ENCODE measurements at places on chromosomes 13 and 19.

DNA sequence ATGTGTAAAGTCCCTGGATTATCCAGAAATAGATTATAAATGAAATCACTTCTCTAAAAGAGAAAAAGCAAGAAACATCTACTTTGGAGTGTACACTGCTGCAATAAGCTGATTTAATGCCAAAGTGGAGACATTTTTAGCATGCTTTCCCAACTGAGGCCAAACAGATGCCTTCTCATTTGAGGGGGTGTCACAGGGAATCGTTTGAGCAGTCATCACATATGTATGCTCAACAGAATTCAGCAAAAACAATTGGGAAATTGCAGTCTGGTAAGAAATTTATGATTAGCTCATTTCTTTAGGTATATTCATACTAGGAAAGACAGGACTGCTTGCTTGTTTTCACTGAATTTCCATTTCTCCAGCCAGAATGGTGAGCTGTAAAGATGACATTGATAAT is 27.3 kb upstream of the TPP2 start:
- no peak for DNase-seq

GRCh38 chr13:108877300-108877699 is 247.9 kb downstream of the MYO16 start:
- no peak for DNase-seq

GRCh38 chr13:37365496-37365895 is 233.1 kb downstream of the POSTN start:
- DNase-seq, result no peak

DNA sequence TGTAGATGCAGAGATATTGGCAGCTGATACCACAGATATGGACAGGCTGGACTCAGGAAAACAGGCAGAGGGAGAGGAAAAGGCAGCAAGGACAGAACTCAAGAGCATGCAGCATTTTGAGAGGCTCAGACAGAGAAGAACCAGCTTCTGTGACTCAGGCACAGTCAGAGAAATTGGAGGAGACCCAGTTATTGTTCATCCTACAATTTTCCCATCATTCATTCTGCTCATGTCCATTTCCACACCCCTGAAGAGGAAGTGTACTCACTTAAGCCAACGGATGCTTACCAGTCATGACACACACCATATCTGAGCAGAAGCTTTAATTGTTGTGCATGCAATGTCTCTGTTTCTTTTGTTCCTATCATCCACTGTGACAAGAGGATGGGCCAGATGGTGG is 359.8 kb upstream of the HTR2A start:
- DNase-seq, result no peak

GRCh38 chr13:99702687-99703319 is 201.5 kb downstream of the TM9SF2 start:
- DNase-seq, result no peak

- DNase-seq, result no peak
Measured at GRCh38 chr13:33739254-33739653, 78.7 kb upstream of the RFC3 start.

GRCh38 chr19:51007488-51007887 is 6.1 kb upstream of the KLK8 start:
- DNase-seq, result no peak

GRCh38 chr13:108326309-108326708 is 56.8 kb downstream of the TNFSF13B start:
- no peak for DNase-seq

DNA sequence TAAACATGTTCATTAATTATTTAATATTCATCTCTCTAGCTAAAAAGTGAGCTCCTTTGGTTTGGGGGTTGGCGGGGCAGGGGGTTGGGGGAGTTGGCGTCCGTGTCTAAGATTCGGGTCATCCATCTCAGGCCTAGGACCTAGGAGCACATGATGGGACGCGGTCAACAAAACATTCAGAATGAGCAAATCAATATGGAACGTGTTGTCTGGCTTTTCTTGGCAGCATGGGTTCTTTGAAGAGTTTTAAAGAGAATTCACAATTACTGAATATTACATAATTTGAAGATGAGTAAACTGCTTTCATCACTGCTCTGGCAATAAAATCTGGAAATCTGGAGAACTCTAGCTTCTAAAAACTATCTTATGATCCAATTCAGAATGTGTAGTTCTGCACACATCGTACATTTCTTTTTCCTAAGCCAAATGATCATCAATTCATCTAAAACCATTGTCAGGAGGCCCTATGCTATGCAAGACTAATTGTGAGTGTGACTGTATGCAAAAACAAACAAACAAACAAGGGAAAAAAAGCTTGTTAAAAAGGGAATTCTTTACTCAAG is 5.4 kb upstream of the ARGLU1 start:
- no peak for DNase-seq

- DNase-seq, result no peak
Measured at GRCh38 chr13:106390367-106390766, 145.1 kb downstream of the EFNB2 start.

- no peak for DNase-seq
Measured at GRCh38 chr13:85528491-85529217, 270.6 kb downstream of the SLITRK6 start.

DNA sequence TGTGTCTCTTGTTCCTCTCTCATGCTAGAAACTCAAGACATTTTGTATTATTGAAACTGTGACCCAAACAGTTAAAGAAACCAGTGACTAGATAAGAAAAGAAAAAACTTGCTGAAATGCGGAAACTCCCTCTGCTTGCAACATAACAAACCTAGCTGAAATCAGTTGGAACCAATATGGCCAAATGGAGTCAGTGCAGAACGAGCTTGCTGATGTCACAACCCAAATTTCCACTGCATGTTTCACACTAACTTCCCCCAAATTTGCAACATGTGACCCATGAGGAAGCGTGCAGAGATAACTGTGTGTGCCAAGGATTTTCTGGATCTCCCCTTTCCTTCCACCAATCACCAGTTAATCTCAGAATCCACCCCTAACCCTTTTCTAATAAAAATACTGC is 208.0 kb downstream of the DLEU7 start:
- DNase-seq, result no peak

DNA sequence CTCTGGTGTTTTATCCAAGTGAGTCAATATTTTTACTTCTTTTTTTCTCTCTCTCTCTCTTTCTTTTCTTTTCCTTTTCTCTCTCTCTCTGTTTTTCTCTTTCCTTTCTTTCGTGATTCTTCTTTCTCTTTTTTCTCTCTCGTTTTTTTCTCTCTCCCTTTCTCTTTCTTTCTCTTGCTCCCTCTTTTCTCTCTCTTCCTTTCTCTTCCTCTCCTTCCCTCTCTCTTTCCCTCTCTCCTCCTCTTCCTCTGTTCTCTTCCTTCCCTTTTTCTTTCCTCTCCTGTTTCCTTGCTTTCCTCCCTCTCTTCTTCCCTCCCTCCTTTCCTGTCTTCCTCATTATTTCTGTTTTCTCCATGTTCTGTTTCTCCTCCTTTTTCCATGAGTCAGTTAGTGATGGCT is 641.5 kb downstream of the FGF9 start:
- DNase-seq, result no peak

- DNase-seq, result no peak
Measured at GRCh38 chr19:409516-410242, 732 bp upstream of the C2CD4C start.

DNA sequence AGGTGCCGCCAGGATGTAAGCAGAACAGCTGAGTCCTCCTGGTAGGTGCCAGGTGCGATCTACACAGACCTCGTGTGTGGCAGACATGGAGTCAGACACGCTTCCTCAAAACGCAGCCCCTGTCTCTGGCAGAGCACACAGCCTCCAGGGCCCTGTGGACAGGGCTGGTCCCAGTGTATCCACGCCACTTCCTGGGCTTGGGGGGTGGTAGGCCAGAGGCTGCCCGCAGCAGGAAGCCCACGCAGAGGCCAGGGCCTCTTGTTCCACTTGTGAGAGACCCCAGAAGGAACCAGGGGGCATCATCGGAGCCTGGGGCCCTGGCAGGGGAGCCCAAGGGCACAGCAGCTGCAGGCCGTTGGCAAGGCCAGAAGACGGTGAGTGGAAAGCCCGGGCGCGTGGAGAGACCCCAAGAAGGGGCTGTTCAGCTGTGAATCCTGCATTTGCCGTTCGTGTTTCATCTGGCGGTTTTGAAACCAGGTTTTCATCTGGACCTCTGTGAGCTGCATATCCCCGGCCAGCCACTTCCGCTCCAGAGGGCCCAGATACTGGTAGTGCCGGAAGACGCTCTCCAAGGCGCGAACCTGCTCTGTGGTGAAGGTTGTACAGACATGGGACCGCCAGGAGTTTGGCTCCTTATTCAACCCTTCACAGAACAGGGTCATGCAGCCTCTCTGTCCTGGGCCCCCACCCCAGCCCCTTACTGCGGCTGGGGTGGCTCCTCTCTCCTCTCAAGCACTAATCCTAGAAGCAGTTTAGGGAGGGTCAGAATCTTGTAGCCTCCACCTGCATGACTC is 25.1 kb upstream of the SLITRK1 start:
- no peak for DNase-seq

DNA sequence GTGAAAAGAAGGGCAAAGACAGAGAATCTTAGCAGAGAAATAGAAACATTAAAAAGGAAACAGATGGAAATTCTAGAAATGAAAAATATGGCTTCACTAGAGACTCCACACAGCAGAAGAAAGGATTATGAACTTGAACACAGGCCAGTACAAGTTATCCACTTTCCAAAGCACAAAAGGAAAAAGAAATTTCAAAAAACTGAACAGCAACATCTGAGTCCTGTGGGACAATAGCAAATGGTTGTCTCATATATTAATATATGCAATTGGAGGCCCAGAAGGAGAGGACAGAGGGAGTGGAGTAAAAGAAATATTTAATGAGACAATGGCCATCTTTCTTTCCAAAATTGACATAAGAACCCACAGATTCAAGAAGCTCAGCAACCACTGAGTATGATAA is 141.7 kb upstream of the GJB6 start:
- DNase-seq, result no peak

- DNase-seq, result no peak
Measured at GRCh38 chr19:16886305-16886880, 2.4 kb upstream of the F2RL3 start.

DNA sequence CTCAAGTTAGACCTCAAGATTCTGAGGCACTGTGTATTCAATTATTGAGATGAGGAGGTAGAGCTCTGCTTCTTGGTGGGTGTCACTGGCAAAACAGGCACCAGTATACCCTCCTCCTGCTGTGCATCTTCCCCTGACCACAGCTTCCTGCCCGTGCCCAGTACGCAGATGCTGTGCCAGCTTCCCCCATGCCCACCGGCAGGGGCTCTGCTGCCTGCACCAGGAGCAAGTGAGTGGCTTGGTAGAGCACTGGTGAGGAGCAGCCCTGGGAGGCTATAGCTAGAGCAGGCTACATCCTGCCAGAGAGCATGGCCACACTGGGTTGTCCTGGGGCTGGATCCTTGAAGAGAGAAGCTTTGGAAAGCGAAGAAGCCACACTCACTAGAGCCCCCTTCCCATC is 21.0 kb upstream of the RNF17 start:
- DNase-seq, result no peak

DNA sequence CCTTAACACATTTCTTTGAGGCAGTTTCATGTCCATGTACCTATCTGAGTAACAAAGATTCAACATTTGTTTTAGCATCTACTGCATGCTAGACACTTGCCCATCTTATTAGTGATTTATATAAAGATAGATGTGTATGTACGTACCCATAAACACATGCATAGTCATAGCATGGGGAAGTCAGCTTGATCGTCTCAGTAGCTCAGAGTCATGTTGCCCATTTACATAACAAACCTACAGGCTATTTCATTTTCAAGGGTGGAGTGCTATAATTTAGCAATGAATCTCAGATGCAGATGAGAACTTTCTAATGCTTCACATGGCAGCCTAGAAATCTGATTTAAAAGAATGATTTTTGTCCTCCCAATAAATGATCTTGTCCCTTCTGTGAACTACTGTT is 23.5 kb downstream of the FLT1 start:
- DNase-seq, result no peak

- DNase-seq, result no peak
Measured at GRCh38 chr13:111270126-111270525, 50.3 kb upstream of the TEX29 start.

DNA sequence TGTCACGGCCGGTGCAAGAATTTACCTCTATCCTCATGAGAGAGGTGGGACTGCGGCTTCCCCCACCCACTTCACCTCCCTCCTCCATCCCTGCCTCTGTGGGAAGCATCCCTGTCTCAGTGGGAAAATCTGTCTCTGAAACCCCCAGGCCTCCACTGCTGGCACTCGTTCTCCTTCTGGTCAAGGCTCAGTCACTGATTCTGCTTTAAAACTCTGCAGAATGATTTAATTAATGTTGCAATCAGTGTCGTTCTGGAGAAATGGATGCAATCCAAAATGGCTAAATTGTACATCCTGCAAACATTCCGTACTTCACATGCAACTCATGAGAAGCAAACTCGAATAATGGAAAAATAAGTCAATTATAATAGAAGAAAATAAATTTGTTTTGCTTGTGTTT is 5.6 kb downstream of the RASL11A start:
- no peak for DNase-seq

DNA sequence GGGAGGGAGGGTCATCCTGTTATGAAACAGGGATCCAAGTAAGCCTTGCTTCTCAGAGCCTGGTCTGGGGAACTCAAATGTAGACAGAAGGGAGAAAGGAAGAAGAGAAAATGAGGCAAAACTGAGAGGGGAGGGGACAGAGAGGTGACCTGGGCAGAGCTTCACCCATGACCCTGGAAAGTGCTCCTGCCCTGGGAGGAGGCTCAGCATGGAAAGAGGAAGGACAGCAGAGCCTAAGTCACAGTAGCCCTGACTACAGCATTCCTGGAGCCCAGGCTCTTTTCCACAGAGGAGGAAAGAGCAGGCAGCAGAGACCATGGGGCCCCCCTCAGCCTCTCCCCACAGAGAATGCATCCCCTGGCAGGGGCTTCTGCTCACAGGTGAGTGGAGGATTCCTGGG is at the start of gene CEACAM3:
Gene CEACAM3, plus strand, starts transcription at position 226 of the 400 bp plus-strand sequence. Its CDS starts 91 bp downstream, at position 317.
- no peak for DNase-seq

DNA sequence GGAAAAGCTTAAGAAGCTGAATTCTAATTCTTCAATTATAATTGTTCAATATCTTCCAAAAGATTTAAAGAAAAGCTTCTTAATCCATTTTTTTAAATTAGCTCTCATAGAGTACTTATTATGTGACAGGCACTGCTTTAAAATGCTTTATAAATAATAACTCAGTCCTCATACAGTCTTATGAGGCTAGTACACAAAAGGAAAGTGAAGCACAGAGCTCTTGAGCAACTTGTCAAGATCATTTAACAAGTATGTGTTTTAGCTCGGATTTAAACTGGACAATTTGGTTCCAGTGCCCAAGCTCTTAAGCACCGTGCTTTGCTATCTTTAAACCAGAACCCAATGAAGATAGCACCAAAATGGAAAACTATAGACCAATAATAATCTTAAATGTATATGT is 106.1 kb downstream of the DHRS12 start:
- DNase-seq, result no peak

GRCh38 chr13:27793507-27794367 is 1.5 kb downstream of the GSX1 start:
- no peak for DNase-seq

GRCh38 chr19:35592226-35592625 is 6.3 kb downstream of the PMIS2 start:
- DNase-seq, result no peak

GRCh38 chr13:95623141-95623540 is 21.4 kb downstream of the DZIP1 start:
- DNase-seq, result no peak

DNA sequence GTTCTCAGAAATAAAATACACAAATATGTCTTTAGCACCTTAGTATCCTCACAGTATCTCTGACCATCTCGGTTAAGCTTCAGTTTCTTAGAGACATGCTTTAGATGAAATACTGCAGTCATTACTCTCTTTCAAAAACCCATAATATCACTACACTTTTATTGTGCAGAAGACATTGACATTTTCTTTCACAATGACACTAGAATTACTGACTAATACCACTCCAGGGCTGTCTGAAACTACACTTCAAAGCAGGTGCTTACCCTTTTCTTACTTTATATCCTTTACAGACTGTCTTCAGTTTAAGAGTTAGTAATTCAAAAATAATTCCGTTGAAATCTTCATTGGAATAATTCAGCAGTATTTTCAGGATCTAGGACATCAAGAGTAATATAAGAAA is 42.2 kb upstream of the SLITRK6 start:
- no peak for DNase-seq
